Activated CD4-positive, alpha-beta T cell treated with anti-CD3 and anti-CD28 coated beads for 24 hours (primary cell): ENCODE measurements at places on chromosomes 5 and 9.

- no peak for DNase-seq
Observed at GRCh38 chr5:136114414-136115125, 18.1 kb upstream of the SMAD5 start.

GRCh38 chr5:137142764-137143605, 356.1 kb downstream of the SPOCK1 start:
- no peak for DNase-seq

DNA sequence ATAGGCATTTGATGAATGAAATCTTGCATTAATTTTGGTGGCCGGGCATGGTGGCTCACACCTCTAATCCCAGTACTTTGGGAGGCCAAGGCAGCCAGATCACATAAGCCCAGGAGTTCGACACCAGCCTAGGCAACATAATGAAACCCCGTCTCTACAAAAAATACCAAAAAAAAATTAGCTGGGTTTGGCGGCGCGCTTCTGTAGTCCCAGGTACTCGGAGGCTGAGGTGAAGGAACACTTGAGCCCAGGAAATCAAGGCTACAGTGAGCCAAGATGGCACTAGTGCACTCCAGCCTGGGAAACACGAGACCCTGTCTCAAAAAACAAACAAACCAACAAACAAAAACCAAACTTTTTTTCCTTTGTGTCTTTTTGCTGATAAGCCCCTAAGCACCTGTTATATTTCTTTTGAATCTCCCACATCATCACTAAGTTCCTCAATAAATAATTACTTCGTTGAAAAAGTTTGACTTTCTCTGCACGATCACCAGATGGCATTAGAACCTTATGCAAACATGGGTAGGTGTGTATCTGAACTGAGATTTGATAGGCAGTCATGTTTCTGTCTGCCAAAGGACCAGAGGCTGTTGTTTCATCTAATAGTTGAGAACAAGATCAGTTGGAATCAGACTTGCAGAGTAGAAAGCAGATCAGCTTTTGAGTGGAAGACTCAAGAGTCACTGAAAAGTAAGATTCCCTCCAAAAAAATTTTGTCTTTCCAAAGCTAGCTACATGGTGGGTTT, 5.5 kb upstream of the MATR3 start:
- no peak for DNase-seq

DNA sequence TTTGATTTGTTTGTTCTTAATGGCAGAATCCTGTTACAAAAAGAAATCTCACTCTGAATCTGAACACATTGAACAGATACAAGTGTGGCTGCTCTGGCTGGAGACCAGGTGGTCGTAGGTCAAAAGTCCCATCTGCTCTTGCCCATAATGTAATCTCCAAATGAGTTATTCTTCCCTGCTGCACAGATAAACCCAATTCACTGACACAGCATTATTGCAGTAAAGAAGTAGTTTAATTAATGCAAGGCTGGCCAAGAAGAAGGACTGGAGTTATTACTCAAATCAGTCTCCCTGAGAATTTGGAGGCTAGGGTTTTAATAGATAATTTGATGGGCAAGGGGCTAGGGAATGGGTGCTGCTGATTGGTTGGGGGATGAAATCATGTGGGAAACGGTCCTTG, 52.6 kb downstream of the PUM3 start:
- no peak for DNase-seq

- DNase-seq: no peak
Observed at GRCh38 chr9:34684145-34684544, 6.9 kb downstream of the CCL19 start.

- no peak for DNase-seq
Observed at GRCh38 chr9:17387565-17387964, 191.3 kb upstream of the SH3GL2 start.

DNA sequence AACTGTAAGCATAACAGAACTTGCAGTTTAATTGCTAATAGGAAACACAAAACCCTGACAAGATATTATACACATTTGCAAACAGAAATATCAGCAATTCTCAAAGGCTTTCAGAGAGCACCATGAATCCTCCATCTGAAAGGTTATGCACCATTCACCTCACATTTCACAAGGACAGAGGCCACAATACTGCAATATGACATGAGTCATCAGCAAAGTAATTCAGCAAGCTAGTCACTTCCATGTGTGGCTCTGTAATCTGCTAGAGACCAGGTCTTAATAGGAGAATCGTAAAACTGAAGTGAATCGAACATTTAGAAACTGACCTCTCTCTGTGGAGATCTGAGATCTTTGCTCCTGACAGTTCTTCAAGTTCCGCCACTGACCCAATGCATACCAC, 28.3 kb downstream of the IARS1 start:
- DNase-seq: no peak
